ENCODE measurements at places on chromosomes 1 and 21.
A peak's percentile ranks its signal among the peaks of the same experiment; 100 is the strongest.

DNA sequence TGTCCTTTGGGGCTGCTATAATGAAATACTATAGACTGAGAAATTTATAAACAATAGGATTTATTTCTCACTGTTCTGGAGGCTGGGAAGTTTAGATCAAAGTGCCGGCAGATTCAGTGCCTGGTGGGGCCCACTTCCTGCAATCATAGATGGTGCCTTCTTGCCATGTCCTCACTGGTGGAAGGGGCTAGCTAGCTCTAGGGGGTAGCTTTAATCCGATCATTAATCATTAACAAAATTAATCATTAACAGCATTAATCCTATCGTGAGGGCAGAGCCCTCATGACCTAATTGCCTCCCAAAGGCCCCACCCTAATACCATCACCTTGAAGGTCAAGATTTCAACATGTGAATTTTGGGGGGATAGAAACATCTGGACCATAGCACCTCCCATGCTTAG, 124.3 kb downstream of the TRABD2B start:
- DNase-seq, result no peak

- DNase-seq, result no peak
Observed at GRCh38 chr1:91687452-91687851, 186.8 kb downstream of the CDC7 start.

DNA sequence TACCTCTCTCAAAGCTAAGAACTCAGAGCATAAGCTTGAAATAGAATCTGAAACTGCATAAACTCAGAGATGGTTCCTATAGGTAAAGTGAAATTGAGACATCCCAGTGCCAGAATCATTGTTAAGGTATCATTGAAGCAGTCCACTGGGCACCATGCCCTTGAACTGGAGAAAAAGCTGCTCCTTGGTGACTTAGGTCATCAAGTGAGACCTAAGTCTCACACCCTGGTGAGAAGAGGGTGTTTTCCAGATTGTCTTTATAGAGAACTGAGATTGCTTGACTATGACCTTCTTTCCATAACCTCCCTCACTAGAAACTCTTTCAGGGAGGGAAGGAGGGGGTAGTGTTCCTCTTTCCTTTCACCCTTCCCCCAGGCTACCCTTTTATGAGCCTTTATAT, 9.4 kb upstream of the ATP6V1G3 start:
- peak; percentile 14 for DNase-seq

DNA sequence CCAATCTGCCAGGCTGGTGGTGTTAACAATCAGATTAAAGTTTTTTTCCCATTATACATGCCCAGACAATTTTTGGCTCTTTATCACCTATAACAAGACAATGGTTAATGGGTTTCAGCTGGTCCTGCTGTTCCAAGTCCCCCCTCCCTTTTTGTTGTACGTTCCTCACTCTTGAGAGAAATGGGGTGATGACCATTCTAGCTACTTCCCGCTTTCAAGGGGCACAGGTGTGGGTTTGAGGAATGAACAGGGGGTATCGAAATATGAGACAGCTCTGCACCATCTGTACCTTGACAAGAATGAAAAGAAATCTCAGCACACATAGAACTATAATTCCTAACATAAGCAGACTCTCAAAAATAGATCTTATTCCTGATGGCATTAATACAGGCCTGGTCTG, 326.8 kb downstream of the PTPRU start:
- DNase-seq, result no peak

- DNase-seq, result no peak
Observed at GRCh38 chr1:90336552-90337324, 341.8 kb downstream of the ZNF326 start.

DNA sequence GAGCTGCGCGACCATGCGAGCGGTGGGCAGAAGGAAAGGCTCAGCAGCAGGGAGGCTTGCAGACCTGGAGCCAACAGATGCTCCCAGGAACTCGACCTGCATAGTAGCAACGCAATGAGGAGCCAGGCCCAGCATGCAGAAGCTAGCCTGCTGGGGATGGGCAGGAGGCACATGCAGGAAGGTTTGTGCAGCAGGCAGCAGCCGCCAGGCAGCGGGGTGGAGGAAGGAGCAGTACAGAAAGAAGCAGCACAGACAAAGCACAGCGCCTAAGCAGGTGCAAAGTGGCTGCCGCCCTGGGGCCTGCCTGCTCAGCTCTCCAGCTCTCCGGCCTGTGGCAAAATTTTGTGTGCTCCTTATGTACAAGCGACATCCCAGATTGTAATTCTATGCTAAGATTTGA, 213.5 kb upstream of the MAP1LC3C start:
- DNase-seq, result no peak

- peak; percentile 43 for DNase-seq
Observed at GRCh38 chr21:22192766-22193165, 1194.6 kb downstream of the NCAM2 start.

- peak; percentile 31 for DNase-seq
Observed at GRCh38 chr1:236753516-236753915, 41.6 kb upstream of the MTR start.

GRCh38 chr1:180854456-180854855, 58.2 kb upstream of the KIAA1614 start:
- DNase-seq, result no peak

- no peak for DNase-seq
Observed at GRCh38 chr21:41267346-41267745, 49.3 kb upstream of the FAM3B start.

Measured in muscle of leg (tissue), 16 donors.